ENCODE measurements at places on chromosomes 7 and 10.

GRCh38 chr7:78279457-78279856 is 480.9 kb downstream of the PHTF2 start:
- DNase-seq: no peak

DNA sequence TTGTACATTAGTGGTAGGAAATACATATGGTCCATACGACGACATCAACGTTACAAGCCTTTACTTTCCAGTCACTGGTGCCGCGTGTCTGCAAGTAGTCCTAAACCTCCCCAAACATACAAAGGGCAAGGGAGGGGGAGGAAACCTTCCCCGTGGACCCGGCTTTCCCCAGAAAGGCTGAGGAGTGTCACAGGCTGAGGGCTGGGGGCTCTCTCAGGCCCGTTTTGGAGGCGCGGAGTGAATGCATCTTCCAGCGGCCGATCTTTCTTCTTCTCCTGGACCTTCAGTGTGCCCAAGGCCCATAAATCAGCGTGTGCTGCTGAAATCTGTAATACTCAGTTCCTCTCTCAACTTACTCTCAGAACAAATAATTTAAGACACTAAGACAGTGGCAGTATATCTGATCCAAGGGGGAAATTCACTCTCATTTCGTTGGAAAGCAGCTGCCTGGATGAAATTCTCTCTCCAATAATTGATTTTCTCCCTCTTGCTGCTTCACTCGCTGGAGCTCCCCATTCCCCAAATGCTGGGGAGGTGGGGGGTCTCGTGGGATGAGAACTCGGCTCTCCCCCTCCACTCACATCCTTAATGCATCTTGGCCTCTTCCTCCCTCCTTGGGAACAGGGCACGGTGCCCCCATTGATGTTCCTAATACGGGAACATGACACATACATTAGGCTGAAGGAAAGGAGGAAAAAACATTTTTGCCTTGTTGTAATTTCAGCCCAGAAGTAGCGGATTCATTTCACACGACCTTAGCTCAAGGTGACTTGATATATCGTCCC is 126.1 kb downstream of the ADARB2 start:
- no peak for DNase-seq

- DNase-seq: no peak
Observed at GRCh38 chr10:70247360-70247759, 14.1 kb upstream of the PPA1 start.

DNA sequence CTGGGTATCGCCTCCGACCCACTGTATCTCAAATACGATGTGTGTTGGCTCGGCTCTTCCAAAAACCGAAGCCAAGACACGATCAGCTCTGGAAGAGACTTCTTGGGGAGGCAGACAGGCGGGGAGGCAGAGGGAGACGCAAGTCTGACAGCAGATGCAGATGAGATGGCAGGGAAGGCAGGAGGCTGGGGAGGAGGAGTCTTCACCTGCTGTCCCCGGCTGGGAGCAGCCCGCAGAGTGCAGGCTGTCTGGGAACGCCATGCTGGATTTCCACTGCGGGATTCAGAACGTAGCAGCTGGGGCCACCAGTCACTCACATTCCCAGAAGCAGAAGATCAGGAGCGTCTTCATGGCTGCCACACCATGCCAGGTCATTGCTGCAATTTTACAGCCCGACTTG is 29.4 kb downstream of the CTBP2 start:
- DNase-seq: no peak

DNA sequence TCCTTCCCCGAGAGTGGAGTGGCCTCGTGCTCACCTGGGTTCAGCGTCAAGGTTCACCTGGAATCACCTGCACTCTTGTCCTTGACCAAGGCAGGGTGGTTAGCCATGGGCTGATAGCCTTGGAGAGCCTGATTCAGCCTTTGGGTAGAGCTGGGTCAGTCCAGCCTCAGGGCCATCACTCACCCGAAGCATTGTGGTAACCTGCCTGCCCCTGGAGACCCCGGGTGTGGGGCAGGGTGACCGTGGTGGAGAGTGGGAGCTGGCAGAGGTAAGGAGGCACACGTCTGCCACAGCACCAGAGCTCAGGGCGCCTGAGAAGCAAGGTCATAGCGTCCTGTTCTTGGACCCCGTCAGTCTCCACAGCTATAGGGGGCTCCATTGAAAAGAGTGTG is 27.8 kb upstream of the WDFY4 start:
- DNase-seq: no peak

DNA sequence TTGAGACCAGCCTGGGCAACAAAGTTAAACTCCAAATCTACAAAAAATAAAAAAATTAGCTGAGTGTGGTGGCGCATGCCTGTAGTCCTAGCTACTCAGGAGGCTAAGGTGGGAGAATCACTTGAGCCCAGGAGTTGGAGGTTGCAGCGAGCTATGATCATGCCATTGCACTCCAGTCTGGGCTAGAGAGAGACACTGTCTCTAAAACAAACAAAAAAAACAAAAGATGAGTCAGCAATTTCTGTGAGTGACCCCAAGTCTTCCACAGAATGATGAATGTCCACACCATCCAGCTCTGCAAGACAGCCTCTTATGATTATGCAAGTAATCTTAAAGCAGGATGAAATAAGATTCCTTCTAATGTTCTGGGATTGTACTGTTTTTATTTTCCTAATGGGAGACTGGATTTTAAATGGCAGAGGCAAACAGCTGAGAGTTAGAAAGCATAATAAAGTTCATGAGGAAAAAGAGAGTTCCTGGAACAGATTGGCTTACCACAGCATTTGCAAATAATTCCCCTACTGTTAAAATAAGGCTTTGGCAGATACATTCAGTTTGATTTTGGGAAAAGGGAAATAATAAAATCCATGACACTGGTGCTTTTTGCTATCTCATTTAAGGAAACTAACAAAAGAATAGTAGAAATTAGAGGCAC is 18.9 kb upstream of the PRKAR2B start:
- no peak for DNase-seq

GRCh38 chr10:12846718-12847117 is 154.8 kb downstream of the CCDC3 start:
- no peak for DNase-seq

DNA sequence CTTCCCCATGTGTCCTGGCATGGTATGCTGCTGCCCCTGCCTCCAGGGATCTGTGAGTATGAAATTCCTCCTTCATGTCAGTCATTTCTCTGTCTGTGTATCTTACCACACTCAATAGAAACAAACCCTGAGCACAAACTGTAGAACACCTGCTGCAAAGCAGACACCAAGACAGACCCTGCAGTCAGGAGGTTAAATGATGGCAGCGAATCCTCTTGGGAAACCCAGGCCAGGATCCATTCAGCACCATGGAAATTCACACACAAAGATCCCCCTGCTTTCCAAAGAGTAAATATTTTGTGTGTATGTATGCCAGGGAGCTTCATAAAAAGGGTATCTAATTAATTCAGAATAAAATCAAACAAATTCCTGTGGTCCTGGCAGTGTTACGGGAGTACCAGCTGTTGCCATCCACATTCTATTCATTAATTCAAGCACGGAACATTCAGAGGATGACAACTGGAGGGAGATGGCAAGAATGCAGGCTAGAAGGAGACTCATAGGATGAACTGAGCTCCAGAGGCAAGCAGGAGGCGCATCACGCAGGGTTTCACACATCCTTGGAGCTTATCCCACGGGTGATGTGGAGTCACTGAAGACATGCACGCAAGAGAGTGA is 14.8 kb downstream of the ITIH5 start:
- DNase-seq: no peak

DNA sequence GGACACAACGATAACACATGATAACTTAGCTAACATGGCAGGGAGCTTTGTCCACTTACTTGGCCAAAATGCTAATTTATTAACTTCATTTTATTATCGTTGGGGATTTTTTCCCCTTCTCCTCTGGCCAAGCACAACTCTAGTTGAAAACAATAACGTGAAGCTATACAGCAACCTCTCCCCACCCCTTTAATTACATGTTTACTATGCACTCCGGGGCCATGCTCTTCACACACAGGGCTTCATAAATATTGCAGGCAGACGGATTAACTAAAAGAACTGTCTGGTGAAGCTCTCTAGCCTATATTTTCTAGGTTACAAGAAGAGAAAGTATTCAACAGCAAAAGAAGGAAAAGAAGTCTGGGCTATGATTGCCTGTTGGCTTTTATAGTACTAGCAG is 51.7 kb downstream of the XRCC2 start:
- no peak for DNase-seq

GRCh38 chr10:114825513-114826253 is 4.1 kb downstream of the FHIP2A start:
- DNase-seq: no peak

DNA sequence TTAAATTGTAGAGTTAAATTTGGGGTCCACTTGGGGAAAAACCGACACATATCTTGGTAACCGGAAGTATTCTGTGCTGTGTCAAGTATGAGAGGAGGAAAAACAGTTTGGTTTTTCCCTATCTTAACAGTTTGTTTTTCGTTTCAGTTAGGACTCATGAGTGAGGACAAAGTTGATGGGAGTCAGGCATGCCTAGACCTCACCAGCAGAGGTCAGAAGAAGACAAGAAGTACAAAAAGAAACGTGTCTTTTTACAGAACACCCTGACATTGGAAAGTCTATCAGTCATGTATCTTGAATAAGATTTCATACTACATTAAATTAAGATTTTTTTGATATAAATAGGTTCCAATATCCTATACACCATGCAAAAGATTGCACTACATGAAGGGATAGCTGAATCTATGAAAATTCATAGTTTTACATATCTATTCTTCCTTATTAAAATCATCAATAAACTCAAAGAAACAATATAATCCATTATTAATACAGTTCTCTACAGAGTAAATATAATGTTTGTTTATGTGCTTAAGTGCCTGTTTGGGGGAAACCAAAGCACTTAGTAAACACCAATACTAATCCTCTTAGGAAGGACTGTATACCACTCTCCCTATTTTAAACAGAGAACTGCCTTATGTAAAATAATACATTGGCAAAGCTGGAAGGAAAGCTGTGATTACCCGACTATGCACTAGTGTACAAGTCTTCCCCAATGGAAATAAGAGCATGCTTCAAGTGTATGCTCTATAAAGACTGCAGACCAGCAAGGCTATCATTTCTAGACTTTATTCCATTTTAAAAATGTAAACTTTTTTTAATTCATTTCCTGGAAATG is 95.6 kb downstream of the USP6NL start:
- DNase-seq: peak; percentile 62

DNA sequence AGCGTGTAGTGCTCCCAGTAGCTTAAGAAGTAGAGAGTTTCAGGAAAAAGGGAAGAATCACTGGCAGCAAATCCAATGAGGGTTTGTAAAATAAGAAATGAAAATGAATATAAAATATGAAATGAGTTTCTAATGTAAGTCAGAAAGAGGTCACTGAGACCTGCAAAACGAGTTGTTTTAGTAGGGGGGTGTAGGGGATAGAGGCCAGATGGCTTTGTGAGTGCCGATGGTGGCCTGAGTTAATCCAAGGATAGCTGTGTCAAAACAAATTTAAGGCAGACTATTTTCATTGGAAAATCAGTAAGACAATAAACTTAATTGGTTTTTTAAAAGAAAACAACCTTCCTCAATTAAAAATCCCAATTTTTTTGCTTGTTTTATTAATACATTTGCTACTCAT is 745 bp upstream of the ASB15 start:
- no peak for DNase-seq

- DNase-seq: no peak
Observed at GRCh38 chr10:30386801-30387588, 37.9 kb upstream of the MTPAP start.

GRCh38 chr7:80206763-80207162 is 72.1 kb downstream of the GNAI1 start:
- DNase-seq: no peak

GRCh38 chr10:109219935-109220605 is 703.2 kb downstream of the XPNPEP1 start:
- DNase-seq: no peak

DNA sequence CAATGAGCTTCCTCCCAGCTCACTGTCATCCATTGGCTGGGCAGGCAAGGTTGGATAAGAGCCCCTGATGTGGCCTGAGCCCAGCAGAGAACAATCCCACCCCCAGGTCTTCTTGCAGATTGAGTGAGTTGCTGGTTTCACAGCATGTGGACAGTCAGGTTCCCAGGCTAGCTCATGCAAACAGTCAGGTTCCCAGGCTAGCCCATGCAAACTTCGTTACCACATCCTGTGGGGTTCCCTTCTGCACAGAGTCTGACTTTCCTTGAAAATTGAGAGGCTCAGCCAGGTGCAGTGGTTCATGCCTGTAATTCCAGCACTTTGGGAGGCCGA is 67.1 kb downstream of the TMEM130 start:
- DNase-seq: no peak

DNA sequence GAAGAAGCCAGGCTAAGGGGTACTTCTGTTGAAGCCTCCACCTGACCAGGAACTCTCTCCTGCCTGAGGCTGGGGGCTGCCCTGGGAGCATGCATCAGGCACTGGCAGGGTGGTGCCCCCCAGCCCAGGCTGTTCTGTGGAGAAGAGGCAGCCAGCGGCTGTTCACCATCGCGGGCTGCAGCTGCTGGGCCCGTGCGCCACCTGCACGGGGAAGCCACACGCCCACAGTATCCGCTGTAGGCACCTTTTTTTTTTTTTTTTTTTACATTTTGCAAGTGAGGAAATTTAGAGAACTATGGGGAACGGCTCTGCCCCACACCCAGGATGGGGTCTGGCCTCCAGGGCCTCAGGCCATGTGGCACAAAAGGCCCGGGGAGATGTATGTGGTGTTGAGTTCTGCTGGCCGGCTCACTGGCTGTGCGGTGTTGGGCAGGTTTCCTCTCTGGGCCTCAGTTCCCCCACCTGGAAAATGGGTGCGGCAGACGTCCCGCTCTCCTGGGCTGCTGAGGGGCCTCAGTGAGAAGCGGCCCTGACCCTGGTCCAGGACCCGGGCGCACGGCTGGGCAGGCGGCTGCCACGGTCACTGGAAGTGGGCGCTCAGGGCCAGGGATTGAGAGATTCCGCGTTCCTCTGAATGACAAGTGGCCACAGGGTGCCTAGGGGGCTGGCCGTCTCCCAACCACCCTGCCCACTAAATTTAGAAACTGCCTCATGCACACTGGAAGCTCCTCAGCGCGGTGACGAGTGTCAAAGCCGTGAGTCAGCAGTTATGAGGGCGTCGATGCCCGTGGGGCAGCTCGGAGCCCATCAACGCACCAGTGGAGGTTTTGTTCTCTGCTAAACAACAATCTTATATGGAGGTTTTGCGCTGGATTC is 8.8 kb upstream of the INTS1 start:
- no peak for DNase-seq

DNA sequence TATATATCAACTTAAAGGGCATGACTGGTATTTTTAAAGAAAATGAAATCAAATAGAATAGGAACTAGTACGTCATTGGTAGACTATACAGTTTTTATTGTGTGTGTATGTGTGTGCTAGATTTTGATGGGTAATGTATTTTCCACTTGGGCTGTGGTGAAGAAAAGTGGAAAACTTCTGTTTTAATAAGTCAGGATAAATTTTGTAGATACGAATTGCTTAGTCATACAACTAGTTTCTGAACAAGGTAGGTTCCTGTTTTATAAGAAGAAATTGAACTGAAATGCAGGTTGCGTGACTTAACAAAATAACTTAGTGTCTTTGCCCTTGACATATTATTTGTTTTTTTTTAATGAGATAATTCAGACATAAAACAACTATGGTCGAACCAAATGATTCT is 24.3 kb downstream of the UBN2 start:
- DNase-seq: no peak

- DNase-seq: no peak
Observed at GRCh38 chr7:252981-253380, 37.0 kb upstream of the FOXL3 start.

Measured in putamen (tissue), 1 donor.